ENCODE measurements at places on chromosomes 12 and 14.

- peak; percentile 38 for DNase-seq
Measured at GRCh38 chr12:674272-674781, 11.1 kb upstream of the NINJ2 start.

DNA sequence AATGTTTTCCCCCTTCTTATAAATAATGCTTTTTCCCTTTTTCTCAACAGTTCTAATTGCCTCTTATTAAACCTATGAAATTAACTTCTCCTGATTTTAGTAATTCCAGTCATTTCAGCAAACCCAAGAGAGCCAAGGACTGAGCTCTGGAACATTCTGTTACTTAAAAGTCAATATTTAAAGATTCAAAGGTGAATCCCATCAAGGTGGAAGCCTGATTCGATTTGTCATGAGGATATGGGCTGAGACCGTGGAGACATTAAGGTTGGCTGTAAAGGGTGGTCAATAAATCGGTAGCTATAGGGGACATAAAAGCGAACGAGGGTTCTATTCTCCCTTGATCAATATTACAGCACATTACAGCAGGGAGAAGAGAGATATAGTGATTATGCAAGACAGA lies 66.6 kb upstream of the NELL2 start:
- no peak for DNase-seq

DNA sequence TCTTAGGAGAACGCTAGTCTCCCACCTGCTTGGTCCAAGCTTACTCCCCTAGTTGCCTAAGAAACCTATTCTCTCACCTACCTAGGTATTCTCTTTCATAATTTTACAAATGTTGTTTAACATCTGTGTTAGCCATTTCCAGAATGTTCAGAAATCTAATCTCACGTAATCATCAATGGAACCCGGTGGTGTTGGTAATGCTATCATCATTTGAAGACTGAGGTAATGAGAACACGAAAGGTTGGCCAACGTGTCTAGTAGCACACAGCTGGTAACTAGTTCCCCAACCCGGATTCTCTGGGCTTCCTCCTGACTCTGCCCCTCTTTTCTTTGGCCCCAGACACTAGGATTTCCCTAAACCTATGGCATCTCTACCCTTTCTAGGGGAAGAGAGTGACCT lies 43.8 kb upstream of the EMP1 start:
- DNase-seq, result no peak

- no peak for DNase-seq
Measured at GRCh38 chr14:29037411-29037810, 270.8 kb downstream of the FOXG1 start.

- DNase-seq, result no peak
Measured at GRCh38 chr14:75279153-75279762, 630 bp downstream of the FOS start.

GRCh38 chr12:107092669-107093416 lies 506 bp downstream of the CRY1 start:
- DNase-seq, result peak; percentile 71

DNA sequence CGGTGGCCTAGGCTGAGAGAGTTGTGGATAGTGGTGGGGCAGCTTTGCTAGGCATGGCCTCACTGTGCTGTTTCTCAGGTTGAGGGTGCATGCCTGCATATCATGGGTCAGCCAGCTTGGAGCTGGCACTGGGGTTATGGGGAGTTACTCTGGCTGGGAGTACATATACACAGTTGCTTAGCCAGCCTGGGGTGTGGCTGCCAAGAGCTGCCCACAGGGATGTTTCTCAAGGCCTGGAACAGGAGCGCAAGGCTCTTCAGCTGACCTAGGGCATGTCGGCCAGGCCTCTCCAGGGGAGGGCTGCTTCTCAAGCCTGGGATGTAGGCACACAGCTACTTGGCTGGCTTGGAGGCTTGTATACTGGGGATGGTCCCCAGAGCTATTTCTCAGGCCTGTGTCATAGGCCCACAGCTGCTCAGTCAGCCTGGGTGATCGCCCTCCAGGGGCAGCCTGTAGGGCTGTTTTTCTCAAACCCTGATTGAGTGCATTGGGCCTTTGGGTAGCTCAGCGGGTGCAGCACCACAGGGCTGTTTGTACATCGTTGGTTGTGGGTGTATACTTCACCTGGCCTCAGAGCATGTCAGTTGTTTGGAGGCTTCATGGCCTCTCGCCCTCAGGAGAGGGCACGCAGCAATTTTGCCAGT lies 114.9 kb downstream of the METTL25 start:
- no peak for DNase-seq

DNA sequence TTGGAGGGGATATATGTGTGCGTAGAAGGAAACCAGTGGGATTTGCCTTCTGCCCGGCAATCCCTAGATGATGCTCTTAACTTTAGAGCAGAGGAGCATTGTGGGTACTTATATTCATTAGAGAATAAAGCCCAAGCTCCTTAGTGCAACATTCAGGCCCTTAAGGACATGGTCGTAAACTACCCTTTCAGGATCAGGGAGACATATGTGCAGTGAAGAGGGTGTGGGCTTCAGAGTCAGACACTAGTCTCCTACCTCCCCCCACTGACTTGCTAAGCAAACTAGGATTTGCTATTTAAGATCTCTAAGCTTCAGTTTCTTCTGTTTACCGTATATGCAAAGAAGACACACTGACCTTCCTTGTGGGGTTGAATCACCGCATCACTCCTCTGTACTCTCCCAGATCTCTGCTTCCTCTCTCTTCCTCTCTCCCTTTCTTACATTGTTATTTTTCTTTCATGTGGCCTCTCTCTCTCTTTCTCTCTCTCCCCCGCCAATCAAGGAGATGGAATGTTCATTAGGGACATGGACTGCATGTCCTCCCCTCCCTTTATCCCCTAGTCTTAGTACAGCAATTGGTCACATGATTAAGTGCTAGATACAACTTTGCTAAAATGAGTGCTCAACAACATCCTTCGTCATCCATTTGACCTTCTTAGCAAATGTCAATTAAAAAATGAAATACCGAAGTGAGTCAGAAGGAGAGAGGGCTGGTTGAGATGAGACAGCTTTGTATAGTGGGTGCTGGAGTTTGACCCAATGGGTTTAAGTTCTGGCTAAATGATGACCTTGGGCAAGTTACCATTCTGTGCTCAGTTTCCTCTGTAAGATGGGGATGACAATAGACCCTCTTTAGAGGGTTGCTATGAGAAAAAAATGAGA lies 91.7 kb downstream of the TMX1 start:
- DNase-seq, result no peak

- DNase-seq, result no peak
Measured at GRCh38 chr14:67416085-67416484, 4.1 kb upstream of the PLEK2 start.

DNA sequence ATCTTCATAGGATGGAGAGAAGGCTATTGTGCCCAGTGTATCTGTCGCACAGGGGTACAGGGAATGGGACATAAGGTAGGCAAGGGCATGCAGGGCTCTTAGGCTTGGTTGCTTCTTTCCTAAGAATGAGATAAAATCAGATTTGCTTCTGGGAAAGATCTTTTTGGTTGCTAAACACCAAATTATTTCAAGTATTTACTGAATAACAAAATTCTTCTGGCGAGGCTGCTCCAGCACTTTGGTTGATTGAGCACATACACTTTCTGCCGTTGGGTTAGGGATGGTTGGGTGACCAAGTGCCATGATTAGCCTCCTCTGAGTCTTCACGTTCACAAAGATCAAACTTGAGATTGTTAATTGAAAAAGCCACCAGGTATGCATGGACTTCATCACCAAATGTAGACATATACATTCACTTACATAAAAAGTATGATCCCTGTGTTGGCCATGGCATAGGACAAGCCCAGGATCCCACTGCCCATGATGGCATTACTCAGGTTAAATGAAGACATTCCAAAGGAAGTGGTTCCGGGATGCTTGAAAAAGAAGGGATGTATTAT lies 38.2 kb downstream of the SLC38A4 start:
- no peak for DNase-seq

GRCh38 chr14:73685328-73685727 lies 28.9 kb downstream of the PNMA1 start:
- no peak for DNase-seq

- DNase-seq, result no peak
Measured at GRCh38 chr14:23121361-23121771, 2.3 kb upstream of the CEBPE start.

DNA sequence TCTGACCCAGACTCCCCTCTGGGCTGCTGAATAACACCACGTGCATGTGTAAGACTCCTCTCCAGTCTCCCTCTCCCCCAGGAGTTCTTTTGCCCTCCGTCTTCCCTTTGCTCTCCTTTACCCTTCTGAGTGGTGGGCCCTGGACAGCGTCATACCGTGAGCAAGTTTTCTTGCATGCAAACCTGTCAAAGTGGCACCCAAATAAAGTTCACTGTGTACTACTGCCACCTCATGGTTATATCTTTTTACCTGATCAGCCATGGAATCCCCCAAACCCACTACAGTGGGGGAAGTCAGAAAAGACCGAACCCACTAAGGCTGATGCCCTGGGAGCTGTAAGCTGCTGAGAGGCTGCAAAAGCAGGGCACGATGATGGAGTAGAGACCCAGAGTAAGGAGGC lies 131.1 kb upstream of the VRK1 start:
- no peak for DNase-seq

All from activated T-cell treated with anti-CD3 and anti-CD28 coated beads for 4 hours (primary cell).